Panc1 (cell line): ENCODE measurements at places on chromosomes 2 and 18. TPM values are rescaled to one million over a fixed set of nuclear protein-coding genes. Genes with fewer than 3 reads are reported as not detected.

- no peak overlapping the region for H3K27ac ChIP-seq
- H3K4me1 ChIP-seq = no peaks in the 10 kb centered on the region; the same call in 1 of the 2 replicates
- no peaks in the 10 kb centered on the region; the same call in 1 of the 2 replicates for H3K36me3 ChIP-seq
- no peak overlapping the region for H3K4me3 ChIP-seq
- no peaks in the 10 kb centered on the region for H3K27me3 ChIP-seq
These were observed 32.3 kb downstream of the EML6 start for GRCh38 chr2:54755641-54756326.

- DNase-seq = no peak
- H3K27ac ChIP-seq = no peak overlapping the region
- H3K4me1 ChIP-seq = no peaks in the 10 kb centered on the region
- H3K4me3 ChIP-seq = no peak overlapping the region
- no peaks in the 10 kb centered on the region for H3K27me3 ChIP-seq
These were observed 64.4 kb upstream of the FOSL2 start for GRCh38 chr2:28327956-28328922.

DNA sequence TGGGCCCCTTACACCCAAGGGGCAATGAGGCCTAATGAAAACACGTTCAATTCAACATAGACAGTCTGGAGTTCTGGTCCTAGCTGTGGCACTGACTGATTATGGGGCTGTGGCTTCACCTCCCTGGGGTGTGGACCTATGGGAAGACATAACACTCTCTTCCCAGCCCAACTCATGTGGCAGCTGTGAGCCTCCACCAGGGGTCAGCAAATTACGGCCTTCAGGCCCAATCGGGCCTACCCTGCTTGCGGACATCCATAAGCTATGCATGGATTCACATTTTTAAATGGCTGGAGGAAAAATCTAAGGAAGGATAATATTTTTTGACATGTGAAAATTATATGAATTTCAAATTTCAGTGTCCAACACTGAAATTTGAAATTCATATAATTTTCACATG is 101.3 kb downstream of the LOXHD1 start:
- no peak overlapping the region for H3K27ac ChIP-seq
- H3K4me1 ChIP-seq = no peaks in the 10 kb centered on the region
- no peak overlapping the region for H3K4me3 ChIP-seq
- no peaks in the 10 kb centered on the region for H3K36me3 ChIP-seq

DNA sequence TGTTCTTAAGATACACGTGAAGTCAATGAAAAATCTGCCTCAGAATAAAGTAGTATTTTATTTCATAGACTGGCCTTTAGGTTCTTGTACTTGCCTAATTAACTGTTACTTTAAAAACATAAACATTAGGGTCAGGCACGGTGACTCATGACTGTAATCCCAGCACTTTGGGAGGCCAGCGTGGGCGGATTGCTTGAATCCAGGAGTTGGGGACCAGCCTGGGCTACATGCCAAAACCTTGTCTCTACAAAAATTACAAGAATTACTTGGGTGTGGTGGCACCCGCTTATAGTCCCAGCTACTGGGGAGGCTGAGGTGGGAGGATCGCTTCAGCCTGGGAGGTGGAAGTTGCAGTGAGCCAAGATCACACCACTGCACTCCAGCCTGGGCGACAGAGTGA is 16.0 kb upstream of the SNORC start:
- peaks cover 16% of the 10 kb centered on the region for H3K4me1 ChIP-seq
- H3K4me3 ChIP-seq = no peak overlapping the region
- peak overlapping the region; percentile 10; the same call in 1 of the 2 replicates for H3K27ac ChIP-seq
- no peak for DNase-seq

DNA sequence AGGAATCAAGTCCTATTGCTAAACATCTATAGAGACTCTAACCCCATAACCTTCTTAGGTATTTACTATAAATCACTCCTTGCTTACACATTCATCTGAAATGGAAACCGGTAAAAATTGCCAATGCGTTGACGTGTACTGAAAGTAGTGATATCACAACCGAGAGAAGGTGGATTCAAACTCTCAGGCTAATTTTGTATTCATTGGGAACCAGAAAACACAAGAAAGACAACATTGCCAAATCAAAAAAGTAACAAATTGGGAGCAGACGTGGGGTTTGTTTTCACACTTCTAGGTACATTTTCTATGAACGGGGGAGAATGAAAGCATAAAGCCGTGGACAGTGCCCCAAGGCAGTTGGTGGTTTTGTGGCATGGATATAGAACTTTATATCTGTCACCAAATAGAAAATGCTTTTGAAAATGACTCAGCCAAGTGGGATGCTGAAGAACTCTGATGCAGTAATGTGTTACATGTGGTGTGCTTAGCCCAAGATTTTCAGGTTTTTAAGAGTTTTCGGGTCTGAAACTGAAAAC is 155.1 kb upstream of the RASGRP3 start:
- no peak overlapping the region for H3K4me3 ChIP-seq
- H3K27ac ChIP-seq = no peak overlapping the region
- no peak for DNase-seq
- H3K27me3 ChIP-seq = no peaks in the 10 kb centered on the region

DNA sequence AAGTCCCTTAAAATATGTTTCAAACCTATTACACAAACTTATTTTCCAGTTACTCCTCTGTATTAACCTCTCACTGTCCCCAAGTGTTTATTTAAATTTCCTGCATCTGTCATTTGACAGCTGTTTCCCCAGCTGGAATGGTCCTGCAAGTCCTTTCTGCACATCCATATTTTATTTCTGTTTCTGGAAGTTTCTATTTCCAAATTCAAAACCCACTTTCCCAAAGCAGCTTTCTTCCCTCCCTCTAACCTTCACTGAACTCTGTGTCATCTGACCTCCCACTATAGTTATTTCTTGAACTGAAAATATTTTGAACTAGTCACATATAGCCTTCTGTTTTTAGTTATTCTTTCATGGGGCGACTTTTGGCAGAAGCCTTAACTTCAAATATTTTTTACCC is 459.4 kb upstream of the MC4R start:
- no peak for DNase-seq
- no peaks in the 10 kb centered on the region for H3K4me1 ChIP-seq
- H3K36me3 ChIP-seq = no peaks in the 10 kb centered on the region
- no peak overlapping the region for H3K27ac ChIP-seq

DNA sequence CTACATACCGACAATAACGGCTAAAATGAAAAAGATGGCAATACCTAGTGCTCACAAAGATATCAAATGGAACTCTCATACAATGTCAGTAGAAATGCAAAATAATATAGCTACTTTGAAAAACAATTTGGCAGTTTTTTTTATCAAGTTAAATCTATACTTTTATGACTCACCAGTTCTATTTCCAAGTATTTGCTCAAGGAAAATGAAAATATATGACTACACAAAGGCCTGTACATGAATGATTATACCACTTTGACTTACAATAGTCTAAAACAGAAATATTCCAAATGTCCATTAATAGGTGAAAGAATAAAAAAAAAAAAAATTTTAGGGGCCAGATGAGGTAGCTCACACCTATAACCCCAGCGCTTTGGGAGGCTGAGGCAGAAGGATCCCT is 219.8 kb downstream of the ZRANB3 start:
- no peak overlapping the region for H3K27ac ChIP-seq
- no peak for DNase-seq
- no peak overlapping the region for H3K4me3 ChIP-seq

GRCh38 chr18:23094411-23095190 is 40.7 kb upstream of the CABLES1 start:
- no peak for DNase-seq
- no peaks in the 10 kb centered on the region for H3K27me3 ChIP-seq
- H3K4me3 ChIP-seq = no peak overlapping the region
- H3K27ac ChIP-seq = peak overlapping the region; percentile 42

Gene SLC30A3
- 0.59 TPM for total RNA-seq

Gene ACKR3
- total RNA-seq = not detected

Gene VWA3B
- not detected for total RNA-seq
